ENCODE measurements at places on chromosomes 7 and 10. TPM values are rescaled to one million over a fixed set of nuclear protein-coding genes. Genes with fewer than 3 reads are reported as not detected.

Gene ADIRF
- total RNA-seq = 69.4 TPM

Gene C10orf105
- total RNA-seq = not detected

Gene ACBD7
- total RNA-seq = 0.85 TPM

Gene GRID1
- not detected for total RNA-seq

Gene FAM24A
- total RNA-seq = not detected

Gene MDFIC
- total RNA-seq = 40.6 TPM

Gene ADCK2
- total RNA-seq = 26.8 TPM

Gene PNLIP
- not detected for total RNA-seq

Gene FAM24B
- 4.4 TPM for total RNA-seq

Gene ABCB1
- 2.0 TPM for total RNA-seq

Gene ARHGEF35
- total RNA-seq = 1.5 TPM

Gene LRRN3
- total RNA-seq = 10.5 TPM
